Mesenteric fat pad (tissue), 1 donor: ENCODE measurements at places on chromosomes 3 and 15. TPM values are rescaled to one million over a fixed set of nuclear protein-coding genes. Genes with fewer than 3 reads are reported as not detected.

The ISL2 gene
- total RNA-seq: 0.67 TPM

DNA sequence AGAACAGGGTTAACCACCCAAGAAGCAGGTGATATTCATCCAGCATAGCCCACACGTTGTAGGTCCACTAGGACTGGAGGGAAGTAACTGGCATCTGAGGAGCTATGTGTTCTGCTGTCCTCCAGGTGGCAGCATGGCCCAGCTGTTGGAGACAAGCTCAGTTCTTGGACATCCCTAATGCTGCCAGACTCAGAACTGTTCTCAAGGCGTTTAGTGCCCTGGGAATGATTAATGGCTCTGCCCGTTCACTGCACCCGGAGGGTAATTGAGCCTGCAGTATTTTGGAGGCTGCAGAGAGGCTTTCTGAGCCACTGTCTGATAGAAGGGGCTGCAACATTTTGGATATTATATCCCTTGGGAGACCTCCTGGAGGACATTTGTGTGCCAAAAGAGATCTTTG is 521.3 kb upstream of the SEMA6D start:
- no peak for DNase-seq

GRCh38 chr3:124699686-124700396 is 30.4 kb upstream of the UMPS start:
- DNase-seq: no peak

GRCh38 chr3:68207327-68207726 is 552.9 kb upstream of the SUCLG2 start:
- DNase-seq: no peak

The KIF23 gene
- 1.2 TPM for total RNA-seq

DNA sequence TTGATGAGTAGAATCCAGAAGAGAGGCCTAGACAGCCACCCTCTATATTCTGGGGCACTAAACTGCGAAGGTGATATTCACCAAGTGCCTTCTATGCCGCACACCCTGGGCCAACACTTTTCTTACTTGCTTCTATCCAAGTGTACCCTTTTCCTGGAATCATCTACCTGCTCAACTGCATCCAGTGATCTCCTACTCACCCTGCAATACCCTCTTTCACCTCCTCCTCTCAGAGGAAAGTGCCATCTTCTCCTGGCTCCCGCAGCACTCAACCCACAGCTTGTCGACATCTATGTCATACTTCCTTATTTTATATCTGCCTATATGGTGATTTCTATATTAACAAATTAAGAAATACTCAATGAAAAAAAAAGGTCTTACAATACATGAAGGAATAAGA is 28.6 kb upstream of the LMCD1 start:
- DNase-seq: no peak

DNA sequence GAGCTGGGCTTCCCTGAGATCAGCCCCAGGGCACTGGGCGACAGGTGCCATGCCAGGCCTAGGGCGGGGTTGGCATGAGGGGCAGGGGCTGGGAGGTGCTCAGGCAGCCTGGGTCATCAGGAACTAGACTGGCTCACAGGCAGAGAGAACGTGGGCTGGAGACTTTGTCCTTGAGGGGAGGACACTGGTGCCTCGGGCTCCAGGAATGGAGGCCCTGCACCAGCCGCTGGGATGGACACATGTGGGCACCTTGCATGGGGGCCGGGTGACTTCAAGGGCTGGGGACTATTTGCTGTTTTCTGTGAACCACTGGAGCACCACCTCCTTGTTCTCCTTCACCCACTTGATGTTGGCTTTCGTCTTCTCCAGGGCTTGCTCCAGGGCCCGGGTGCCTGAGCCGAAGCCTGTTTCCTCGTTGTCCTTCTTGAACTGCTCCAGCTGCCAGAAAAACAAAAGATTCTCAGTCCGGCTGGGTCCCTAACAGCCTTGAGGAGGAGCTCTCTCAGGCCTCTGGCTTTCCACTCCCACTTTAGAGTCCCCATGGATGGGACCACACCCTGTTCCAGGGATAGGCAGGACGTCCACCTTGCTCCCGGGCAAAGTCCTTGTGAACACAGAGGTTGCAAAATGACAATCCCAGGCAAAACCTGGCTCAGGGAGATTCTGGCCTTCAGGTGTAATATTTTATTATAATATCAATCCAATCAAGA is 9.1 kb downstream of the MESP2 start:
- no peak for DNase-seq

The MASP1 gene
- 3.2 TPM for total RNA-seq

GRCh38 chr3:146380046-146380445 is 89.3 kb downstream of the PLSCR2 start:
- no peak for DNase-seq

- DNase-seq: no peak
Observed at GRCh38 chr15:99167201-99167600, 62.3 kb downstream of the SYNM start.

GRCh38 chr3:4449043-4449805 is 17.8 kb downstream of the SUMF1 start:
- no peak for DNase-seq

The CCDC39 gene
- total RNA-seq: 0.64 TPM

DNA sequence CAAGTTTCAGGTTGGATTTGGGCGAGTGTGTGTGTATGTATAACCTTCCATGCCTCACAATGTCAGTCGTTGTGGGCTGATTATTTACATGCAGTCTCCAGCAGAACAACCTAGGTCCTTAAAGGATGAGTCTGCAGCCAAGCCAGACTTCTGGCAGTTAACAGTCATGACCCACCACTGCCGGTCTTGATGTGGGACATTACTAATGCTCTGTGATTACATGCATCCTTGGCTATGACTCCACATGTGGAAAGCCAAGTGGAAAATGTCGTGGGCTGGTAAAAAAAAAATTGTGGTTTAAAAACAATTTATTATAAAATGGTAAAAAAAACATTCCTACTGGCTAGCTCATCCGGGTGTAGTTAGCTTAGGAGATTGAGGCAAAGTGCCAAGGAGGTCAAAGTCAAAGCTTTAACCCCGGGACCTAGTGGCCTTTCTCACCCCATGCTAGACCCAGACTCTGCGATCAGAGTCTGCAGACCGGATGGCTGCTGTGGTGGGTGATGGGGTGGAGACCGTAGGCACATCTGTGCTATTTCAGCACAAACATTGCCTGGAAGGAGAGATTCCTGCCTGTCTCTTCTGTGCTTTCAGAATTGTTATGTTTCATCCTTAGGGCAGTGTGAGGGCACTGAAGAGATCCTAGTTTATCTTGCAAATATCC is 6.8 kb downstream of the RARRES1 start:
- no peak for DNase-seq

GRCh38 chr15:99165020-99165790 is 60.3 kb downstream of the SYNM start:
- DNase-seq: no peak

GRCh38 chr3:176946202-176946601 is 251.1 kb downstream of the TBL1XR1 start:
- no peak for DNase-seq

The FANCD2 gene
- total RNA-seq: 2.8 TPM

DNA sequence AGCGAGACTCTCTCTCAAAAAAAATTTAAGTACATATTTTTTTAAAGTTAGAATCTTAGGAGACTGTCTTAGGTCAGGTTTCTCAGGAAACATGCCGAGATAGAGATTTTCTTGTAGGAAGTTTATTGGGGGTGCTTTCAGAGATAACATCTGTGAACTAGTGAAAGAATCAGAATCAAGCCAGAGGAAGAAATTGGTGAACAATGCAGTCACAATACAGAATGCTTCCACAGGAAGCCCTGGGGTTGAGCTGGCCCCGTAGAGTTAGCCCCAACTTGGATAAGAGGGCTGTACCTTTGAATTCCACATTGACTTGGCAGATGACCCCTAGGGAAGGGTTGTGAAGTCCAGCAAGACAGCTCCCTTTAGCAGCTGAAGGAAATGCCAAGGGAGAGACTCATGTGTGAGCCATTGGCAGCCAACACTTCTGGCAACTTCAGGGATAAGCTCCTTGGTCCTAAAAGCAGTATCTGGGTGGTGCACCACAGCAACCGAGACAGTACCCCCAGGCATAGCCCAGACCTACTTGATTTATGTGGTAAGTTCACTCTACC is 7.1 kb upstream of the PLCB2 start:
- no peak for DNase-seq

GRCh38 chr3:126752303-126753190 is 48.5 kb downstream of the CHCHD6 start:
- DNase-seq: peak; percentile 93

The GPR149 gene
- not detected for total RNA-seq

DNA sequence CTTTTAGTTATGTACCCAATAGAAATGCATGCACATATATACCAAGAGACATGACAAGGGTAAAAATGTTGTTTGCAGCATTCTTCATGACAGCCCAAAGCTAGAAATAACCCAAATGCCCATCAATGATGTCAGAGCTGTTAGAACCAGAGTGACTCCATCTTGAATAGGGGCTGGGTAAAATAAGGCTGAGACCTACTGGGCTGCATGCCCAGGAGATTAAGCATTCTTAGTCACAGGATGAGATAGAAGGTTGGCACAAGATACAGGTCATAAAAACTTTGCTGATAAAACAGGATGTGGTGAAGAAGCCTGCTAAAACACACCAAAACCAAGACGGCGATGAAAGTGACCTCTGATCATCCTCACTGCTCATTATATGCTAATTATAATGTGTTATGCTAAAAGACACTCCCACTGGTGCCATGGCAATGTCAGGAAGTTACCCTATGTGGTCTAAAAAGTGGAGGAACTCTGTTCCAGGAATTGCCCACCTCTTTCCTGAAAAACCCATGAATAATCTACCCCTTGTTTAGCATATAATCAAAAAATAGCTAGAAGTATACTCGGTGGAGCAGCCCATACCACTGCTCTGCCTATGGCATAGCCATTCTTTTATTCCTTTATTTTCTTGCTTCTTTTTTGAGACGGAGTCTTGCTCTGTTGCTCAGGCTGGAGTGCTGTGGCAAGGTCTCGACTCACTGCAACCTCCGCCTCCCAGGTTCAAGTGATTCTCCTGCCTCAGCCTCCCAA is 32.9 kb downstream of the ZBTB11 start:
- DNase-seq: no peak

DNA sequence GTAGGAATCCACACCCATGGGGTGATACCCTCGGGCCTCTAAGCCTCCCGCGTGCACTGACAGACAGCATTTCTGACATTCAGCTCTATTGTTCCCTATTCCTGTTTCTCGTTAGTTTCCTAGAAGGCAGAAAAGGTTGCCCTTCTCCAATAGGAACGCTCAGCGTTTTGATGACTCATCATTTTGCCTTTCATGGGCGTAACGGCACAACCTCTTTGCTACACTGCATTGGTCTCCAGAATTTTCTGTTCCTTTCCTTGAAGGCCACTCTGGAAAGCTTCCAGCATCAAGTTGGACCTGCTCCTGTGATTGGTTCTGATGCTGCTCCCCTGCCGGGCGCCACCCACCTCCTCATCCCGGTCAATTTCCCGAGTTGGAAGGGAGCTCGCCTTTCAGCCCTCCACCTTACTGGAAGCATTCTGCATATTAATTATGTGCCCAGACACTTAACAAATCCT is 13.0 kb upstream of the TNK2 start:
- DNase-seq: peak; percentile 47

GRCh38 chr3:4707324-4707723 is 214.2 kb downstream of the ITPR1 start:
- no peak for DNase-seq

The ARGFX gene
- total RNA-seq: not detected

GRCh38 chr15:67201136-67201535 is 53.3 kb downstream of the AAGAB start:
- no peak for DNase-seq

- DNase-seq: no peak
Observed at GRCh38 chr3:98784666-98785600, 21.8 kb downstream of the ST3GAL6 start.

DNA sequence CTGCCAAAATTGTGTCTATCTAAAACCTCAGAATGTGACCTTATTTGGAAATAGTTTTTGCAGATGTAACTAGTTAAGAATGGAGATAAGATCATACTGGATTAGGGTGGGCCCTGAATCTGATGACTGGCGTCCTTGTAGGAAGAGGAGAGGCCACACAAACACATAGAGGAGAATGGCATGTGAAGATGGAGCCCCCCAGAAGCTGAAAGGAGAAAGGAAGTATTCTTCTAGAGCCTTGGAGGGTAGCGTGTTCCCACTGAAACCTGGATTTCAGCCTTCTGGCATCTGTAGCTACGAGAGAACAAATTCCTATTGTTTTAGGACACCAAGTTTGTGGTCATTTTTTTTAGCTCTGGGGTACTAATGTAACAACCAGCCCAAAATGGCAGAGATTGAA is 423.0 kb upstream of the TPM1 start:
- DNase-seq: no peak

The PLA1A gene
- 3.4 TPM for total RNA-seq

DNA sequence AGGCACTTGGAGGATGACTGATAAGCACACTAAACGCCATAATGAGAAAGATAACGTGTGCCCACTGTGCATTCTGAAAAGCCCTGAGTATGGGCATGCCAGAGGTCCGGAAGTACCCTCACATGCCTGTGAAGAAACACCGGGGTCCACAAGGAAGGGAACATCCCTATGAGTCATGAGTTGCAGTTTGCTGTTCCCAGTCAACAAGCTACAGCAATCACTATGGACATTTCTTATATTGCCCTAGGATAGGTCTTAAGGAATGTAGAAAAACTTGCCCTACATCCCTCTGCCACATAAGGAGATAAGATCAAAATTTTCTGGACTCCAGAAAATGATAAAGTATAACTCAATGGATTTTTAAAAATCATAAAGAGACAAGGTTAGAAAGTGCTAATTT is 9.9 kb downstream of the MB21D2 start:
- DNase-seq: no peak
